Pulmonary artery endothelial cell (primary cell): ENCODE measurements at places on chromosomes 4 and X. TPM values are rescaled to one million over a fixed set of nuclear protein-coding genes. Genes with fewer than 3 reads are reported as not detected.

- DNase-seq, result no peak
These were observed 69.8 kb upstream of the TMEM33 start for GRCh38 chr4:41865306-41865980.

GRCh38 chrX:53882331-53882730 lies 161.9 kb downstream of the PHF8 start:
- no peak for DNase-seq

DNA sequence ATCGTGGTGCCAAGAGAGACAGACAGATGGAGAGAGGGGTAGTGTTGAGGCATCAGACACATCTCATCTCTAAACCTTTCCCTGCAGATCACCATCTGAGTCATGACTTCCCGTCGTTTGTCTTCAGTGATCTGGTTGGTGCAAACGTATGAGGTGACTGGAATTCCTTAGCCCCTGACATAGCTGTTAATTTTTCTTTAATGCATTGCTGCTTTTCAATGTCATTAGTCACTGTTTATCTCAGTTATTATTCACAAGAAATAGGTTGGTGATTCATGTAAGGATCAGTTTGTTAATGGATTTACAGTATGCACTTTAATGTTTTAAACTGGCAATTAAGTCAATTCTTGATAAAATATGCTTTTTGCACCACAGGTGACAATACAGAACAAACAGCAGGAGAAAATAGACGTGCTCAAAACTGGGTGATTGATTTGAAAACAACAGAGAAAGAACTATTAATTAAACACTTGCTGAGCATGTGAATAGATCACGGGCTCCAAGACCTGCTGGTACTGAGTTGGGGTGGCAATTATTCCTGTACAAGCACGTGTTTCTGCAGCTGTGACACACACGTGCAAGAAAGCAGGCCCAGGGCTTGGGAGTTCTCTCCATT lies 1.3 kb upstream of the TMEM154 start:
- peak; percentile 29 for DNase-seq

- no peak for DNase-seq
These were observed 16.7 kb upstream of the PDS5A start for GRCh38 chr4:39994406-39994805.

The PRSS48 gene
- total RNA-seq, result not detected in 2 replicates

The ETDA gene
- total RNA-seq, result not detected in 2 replicates
